ENCODE measurements at places on chromosomes 1 and 21. TPM values are rescaled to one million over a fixed set of nuclear protein-coding genes. Genes with fewer than 3 reads are reported as not detected.
A peak's percentile ranks its signal among the peaks of the same experiment; 100 is the strongest.

DNA sequence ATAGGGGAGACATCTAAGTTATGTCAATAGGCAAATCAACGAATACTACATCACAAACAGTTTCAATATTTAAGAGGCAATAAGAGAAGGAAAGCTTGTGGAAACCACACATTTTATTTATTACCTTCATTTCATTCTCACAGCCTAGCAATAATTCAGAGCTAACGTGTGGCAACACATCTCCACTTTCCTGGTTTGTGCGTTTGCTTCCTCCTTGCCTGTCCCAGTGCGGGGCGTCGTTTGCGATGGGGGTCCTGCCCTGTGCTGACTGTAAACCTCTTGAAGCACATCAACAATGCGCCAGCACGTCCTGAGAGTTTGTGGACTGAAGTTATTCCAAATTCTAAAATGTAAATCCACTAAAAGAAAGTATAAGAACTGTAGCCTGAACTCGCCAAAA, 14.4 kb upstream of the VPS26C start:
- no peak overlapping the region for H3K4me3 ChIP-seq
- H3K4me1 ChIP-seq, result no peaks in the 10 kb centered on the region
- no peaks in the 10 kb centered on the region for H3K36me3 ChIP-seq
- no peak for DNase-seq

PLEKHG5 gene
- polyA plus RNA-seq, result 0.13 TPM

FCRL4 gene
- polyA plus RNA-seq, result not detected

DNA sequence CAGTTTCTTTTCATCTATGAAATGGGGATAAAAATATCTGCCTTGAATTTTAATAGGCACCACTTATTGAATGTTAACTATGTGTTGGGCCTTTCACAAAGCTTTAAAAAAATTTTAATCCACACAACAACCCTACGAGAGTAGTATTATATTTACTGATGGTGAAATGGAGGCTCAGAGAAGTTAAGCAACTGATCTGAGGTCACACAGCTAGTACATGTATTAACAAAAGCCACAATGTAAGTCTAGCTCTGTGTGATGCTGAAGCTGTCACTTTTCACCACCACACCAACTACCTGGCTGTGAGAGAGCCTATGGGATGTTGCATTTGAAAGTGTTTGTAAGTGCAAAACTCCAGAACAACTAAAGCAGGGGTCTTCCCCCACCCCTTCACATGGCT, 44.1 kb downstream of the LRRN2 start:
- H3K4me3 ChIP-seq, result no peak overlapping the region
- H3K27me3 ChIP-seq, result peaks cover 47% of the 10 kb centered on the region
- peaks cover 3% of the 10 kb centered on the region for H3K4me1 ChIP-seq
- H3K27ac ChIP-seq, result no peak overlapping the region

GRCh38 chr1:7681401-7681800, 89.7 kb upstream of the VAMP3 start:
- H3K27me3 ChIP-seq, result peaks cover 98% of the 10 kb centered on the region
- H3K4me3 ChIP-seq, result no peak overlapping the region
- H3K4me1 ChIP-seq, result peaks cover 18% of the 10 kb centered on the region
- no peak for DNase-seq
- no peak overlapping the region for H3K27ac ChIP-seq

DNA sequence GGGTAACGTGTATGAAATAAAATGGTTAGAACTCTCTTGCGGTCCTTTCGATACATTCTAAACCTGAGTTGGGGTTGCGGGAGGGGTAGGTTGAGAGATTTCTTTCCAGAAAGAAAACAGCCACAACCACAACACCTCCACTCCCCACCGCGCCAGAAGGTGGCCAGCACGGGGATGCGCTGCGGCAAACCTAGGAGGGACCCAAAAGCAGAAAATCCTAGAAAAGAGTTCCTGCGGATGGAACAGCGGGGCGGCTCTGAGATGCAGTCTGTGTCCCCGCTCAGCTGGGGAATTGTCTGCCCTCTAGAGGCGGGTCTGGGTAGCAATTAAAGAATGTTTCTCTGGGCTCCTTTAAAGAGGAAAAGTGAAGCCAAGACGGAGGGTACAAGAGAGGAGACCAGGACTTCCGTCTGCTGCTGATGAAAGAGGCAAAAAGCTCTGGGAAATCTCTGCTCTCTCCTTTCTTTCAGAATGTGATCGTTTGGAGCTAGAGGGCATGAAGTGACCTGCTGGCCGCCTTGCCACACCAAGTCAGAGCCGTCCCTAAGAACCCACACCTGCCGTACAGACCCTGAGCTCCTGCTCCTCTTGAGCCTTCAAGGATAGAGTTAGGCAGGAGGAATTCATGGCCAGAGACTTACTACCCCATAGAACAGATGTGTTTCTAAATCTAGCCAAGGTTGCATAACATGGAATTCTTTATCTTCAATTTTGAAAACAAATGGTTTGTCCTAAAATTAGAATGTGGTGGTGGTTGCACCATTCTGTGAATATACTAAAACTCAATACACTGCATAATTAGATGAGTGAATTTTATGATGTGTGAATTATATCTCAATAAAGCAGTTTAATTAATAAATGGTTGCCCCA, 46.5 kb upstream of the COA6 start:
- no peaks in the 10 kb centered on the region for H3K4me1 ChIP-seq
- H3K27me3 ChIP-seq, result peaks cover 17% of the 10 kb centered on the region
- H3K27ac ChIP-seq, result no peak overlapping the region
- peak; percentile 71 for DNase-seq

GRCh38 chr1:69404486-69404885, 163.2 kb upstream of the LRRC7 start:
- no peak overlapping the region for H3K4me3 ChIP-seq
- H3K27ac ChIP-seq, result no peak overlapping the region
- no peaks in the 10 kb centered on the region for H3K27me3 ChIP-seq
- DNase-seq, result no peak
- H3K4me1 ChIP-seq, result no peaks in the 10 kb centered on the region

GRCh38 chr1:76769911-76770310, 97.4 kb upstream of the ST6GALNAC5 start:
- no peak overlapping the region for H3K27ac ChIP-seq
- H3K4me3 ChIP-seq, result no peak overlapping the region
- no peaks in the 10 kb centered on the region for H3K27me3 ChIP-seq
- no peaks in the 10 kb centered on the region for H3K4me1 ChIP-seq
- no peaks in the 10 kb centered on the region for H3K36me3 ChIP-seq

DNA sequence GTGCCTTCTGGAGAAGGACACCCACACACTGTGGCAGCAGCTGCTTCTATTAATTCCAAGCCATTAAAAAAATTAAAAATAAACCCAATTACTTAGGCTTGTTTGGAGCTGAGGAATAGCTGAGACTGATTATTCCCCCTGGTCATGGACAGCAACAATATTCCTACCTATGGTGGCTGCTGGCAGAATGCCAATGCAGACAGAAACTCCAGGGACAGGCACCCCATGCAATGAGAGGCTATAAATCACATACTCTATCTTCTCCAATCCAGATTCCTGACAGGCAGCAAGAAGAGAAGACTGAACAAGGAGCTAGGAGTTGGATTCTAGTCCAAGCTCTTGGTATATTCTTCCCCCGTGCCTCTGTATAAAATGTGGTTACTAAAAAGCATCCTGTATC, 275.4 kb upstream of the BEND5 start:
- no peak overlapping the region for H3K4me3 ChIP-seq
- no peaks in the 10 kb centered on the region for H3K4me1 ChIP-seq
- H3K27me3 ChIP-seq, result no peaks in the 10 kb centered on the region

GRCh38 chr1:205967554-205968335, 24.5 kb upstream of the SLC26A9 start:
- no peaks in the 10 kb centered on the region for H3K36me3 ChIP-seq
- H3K27ac ChIP-seq, result no peak overlapping the region
- no peak for DNase-seq
- H3K4me1 ChIP-seq, result no peaks in the 10 kb centered on the region
- H3K27me3 ChIP-seq, result peaks cover 56% of the 10 kb centered on the region

- no peak overlapping the region for H3K4me3 ChIP-seq
- no peaks in the 10 kb centered on the region for H3K36me3 ChIP-seq
- H3K4me1 ChIP-seq, result no peaks in the 10 kb centered on the region
These were observed 100.0 kb upstream of the SLC44A3 start for GRCh38 chr1:94719926-94720793.

OR6N1 gene
- polyA plus RNA-seq, result not detected

DNA sequence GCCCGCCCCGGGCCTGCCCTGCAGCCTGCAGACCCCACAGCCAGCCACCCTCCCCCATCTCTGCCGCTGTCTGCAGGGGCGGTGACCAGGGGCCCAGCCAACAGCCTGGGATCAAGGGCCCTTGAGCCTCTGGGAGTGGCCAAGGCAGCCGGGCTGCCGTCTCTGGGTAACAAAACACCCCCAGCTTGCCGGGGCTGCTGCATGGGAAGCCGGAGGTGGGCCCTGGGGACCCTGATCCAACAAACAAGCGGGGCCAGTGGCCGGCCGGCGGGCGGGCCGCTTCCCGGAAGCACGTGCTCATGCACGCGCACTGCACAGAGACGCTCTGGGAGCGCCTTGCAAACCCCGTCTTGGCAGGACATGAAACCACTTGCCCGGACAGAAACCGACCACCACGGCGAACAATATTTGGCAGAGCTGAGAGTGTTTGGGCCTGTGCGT, 13.2 kb downstream of the MEGF6 start:
- H3K4me1 ChIP-seq, result peaks cover 58% of the 10 kb centered on the region
- peak; percentile 50 for DNase-seq
- H3K4me3 ChIP-seq, result no peak overlapping the region
- H3K27me3 ChIP-seq, result peaks cover 83% of the 10 kb centered on the region
- no peak overlapping the region for H3K27ac ChIP-seq

DNA sequence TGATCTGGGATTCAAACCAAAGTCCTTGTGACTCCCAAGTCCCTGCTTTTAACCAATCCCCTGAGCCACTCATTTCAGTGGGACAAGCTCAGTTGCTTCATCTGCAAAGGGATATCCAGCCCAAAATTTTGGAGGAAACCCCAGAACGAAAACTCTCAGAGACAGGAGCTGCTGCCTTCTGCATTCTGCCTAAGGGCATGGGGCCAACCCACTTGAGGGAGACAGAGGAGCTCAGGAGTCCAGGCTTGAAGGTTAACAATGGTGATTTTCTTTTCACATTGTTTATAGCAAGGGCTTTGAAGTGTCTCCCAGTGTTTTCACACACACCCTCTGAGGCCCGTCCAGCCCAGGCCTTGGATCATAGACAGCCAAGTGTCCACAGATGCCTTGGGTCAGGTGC, 148.1 kb upstream of the CTTNBP2NL start:
- H3K4me1 ChIP-seq, result no peaks in the 10 kb centered on the region
- no peak overlapping the region for H3K4me3 ChIP-seq
- DNase-seq, result no peak
- no peaks in the 10 kb centered on the region for H3K27me3 ChIP-seq
- no peak overlapping the region for H3K27ac ChIP-seq
- H3K36me3 ChIP-seq, result no peaks in the 10 kb centered on the region

- H3K4me3 ChIP-seq, result no peak overlapping the region
- DNase-seq, result peak; percentile 68
- H3K36me3 ChIP-seq, result no peaks in the 10 kb centered on the region
- H3K27me3 ChIP-seq, result peaks cover 2% of the 10 kb centered on the region
- no peak overlapping the region for H3K27ac ChIP-seq
- H3K4me1 ChIP-seq, result peaks cover 11% of the 10 kb centered on the region
These were observed 34.9 kb upstream of the VASH2 start for GRCh38 chr1:212915245-212916091.

DNA sequence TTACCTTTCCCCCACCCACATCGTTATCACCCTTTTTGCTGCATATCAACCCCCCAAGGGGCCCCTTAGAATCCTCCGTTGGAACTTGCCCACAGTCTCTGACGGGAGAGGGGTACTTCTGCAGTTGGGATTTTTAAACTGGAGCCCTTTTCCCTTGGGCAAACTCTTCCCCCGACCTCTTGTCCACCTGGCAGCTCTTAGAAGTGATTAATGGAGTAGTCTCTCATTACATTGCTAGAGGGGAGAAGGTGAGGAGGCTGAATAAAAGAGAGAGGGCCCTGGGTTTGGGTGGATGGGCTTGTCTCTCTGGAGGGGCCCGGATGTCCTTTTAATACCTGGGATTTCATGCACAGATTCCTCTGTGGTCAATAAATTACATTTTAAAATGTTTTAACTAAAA, 27.2 kb upstream of the TSPAN2 start:
- DNase-seq, result no peak
- H3K27me3 ChIP-seq, result peaks cover 27% of the 10 kb centered on the region
- no peaks in the 10 kb centered on the region for H3K36me3 ChIP-seq

GRCh38 chr1:179305450-179305849, 11.9 kb downstream of the SOAT1 start:
- peaks cover 25% of the 10 kb centered on the region for H3K36me3 ChIP-seq
- H3K4me3 ChIP-seq, result no peak overlapping the region
- no peak for DNase-seq
- H3K27me3 ChIP-seq, result no peaks in the 10 kb centered on the region

DNA sequence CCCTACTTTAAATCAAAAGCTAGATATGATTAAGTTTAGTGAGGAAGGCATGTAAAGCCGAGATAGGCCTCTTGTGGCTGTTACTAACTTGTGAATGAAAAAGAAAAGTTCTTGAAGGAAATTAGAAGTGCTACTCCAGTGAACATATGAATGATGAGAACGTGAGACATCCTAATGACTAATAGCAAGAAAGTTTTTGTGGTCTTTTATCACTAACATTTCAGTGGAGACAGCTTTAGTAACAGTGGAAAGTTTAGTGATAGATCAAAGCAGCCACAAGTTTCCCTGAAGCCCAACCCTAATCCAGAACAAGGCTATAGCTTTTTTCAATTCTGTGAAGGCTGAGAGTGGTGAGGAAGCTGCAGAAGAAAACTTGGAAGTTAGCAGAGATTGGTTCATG, 73.6 kb upstream of the LRRC8B start:
- H3K36me3 ChIP-seq, result no peaks in the 10 kb centered on the region
- H3K4me3 ChIP-seq, result no peak overlapping the region
- no peaks in the 10 kb centered on the region for H3K27me3 ChIP-seq
- no peak for DNase-seq

DNA sequence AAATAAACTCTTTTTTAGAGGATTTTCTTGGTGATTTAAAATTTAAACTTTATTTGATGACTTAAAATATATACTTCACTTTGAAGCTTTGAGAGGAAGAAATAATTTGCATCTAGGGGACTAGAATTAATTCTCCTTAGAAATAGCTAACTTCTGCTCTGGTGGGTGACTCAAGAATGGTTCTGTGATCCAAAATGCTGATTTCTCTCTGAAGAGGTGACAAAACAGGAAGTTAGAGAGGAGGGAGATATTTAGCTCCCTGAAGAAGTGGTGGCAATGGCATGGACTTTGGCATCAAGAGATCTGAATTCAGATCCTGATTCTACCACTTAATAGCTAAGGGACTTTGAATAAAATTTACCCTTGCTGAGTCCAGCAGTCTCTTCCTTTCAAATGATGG, 125.8 kb upstream of the ATP1B1 start:
- no peaks in the 10 kb centered on the region for H3K4me1 ChIP-seq
- no peak overlapping the region for H3K4me3 ChIP-seq

Data from K562 (cell line).